T-helper 1 cell treated with Interleukin-12 subunit alpha and Interleukin-12 subunit beta and Interleukin-4 antibody, amounts not matched to agents 30 ng/mL and 1 ng/mL, for 36 hours (primary cell): ENCODE measurements at places on chromosomes 16 and 17. TPM values are rescaled to one million over a fixed set of nuclear protein-coding genes. Genes with fewer than 3 reads are reported as not detected.

ADAMTS18 gene
- not detected in 2 replicates for total RNA-seq

MARCHF10 gene
- total RNA-seq: not detected in 2 replicates

GAST gene
- total RNA-seq: not detected in 2 replicates

SCN4A gene
- total RNA-seq: 0.25 and 0.56 TPM in 2 replicates

GINS3 gene
- total RNA-seq: 13.7 and 14.9 TPM in 2 replicates

ZDHHC7 gene
- total RNA-seq: 31.9 and 34.1 TPM in 2 replicates

TEKT1 gene
- not detected in 2 replicates for total RNA-seq

ACOX1 gene
- total RNA-seq: 35.9 and 38.1 TPM in 2 replicates

GPS2 gene
- 88.7 and 90.6 TPM in 2 replicates for total RNA-seq

GALR2 gene
- 0.78 and 0.86 TPM in 2 replicates for total RNA-seq

PPY gene
- not detected in 2 replicates for total RNA-seq

NOTUM gene
- 0.78 and 1.6 TPM in 2 replicates for total RNA-seq

PCGF2 gene
- total RNA-seq: 2.1 and 2.7 TPM in 2 replicates

TPPP3 gene
- total RNA-seq: not detected in 2 replicates

NT5C3B gene
- total RNA-seq: 24.3 and 24.9 TPM in 2 replicates

NXN gene
- 0.20 and 0.34 TPM in 2 replicates for total RNA-seq

KRTAP9-2 gene
- total RNA-seq: not detected in 2 replicates

C16orf86 gene
- 1.9 and 3.2 TPM in 2 replicates for total RNA-seq

ADAD2 gene
- total RNA-seq: not detected in 2 replicates

EMC8 gene
- 36.2 and 41.8 TPM in 2 replicates for total RNA-seq

KCNJ16 gene
- not detected in 2 replicates for total RNA-seq

CYGB gene
- total RNA-seq: 0.29 TPM in 2 replicates

CCL8 gene
- total RNA-seq: not detected in 2 replicates

TBC1D16 gene
- total RNA-seq: 0.85 and 0.88 TPM in 2 replicates

HS3ST2 gene
- not detected in 2 replicates for total RNA-seq

IGF2BP1 gene
- 0.02 and 0.10 TPM in 2 replicates for total RNA-seq

PHOSPHO1 gene
- not detected in 2 replicates for total RNA-seq

IQCK gene
- 0.71 and 0.88 TPM in 2 replicates for total RNA-seq

ITGAD gene
- 0.07 TPM in 1 of 2 replicates, not detected in the other for total RNA-seq

PDXDC1 gene
- total RNA-seq: 55.0 and 57.8 TPM in 2 replicates

BPTF gene
- 106 and 107 TPM in 2 replicates for total RNA-seq

KRTAP4-1 gene
- total RNA-seq: not detected in 2 replicates

MT4 gene
- total RNA-seq: not detected in 2 replicates

NEUROD2 gene
- not detected in 2 replicates for total RNA-seq

NTN3 gene
- total RNA-seq: not detected in 2 replicates

ABCA3 gene
- total RNA-seq: 7.3 and 7.9 TPM in 2 replicates

SMARCE1 gene
- total RNA-seq: 96.3 and 98.8 TPM in 2 replicates

PPM1E gene
- total RNA-seq: 0.02 and 0.12 TPM in 2 replicates

UBFD1 gene
- total RNA-seq: 54.8 and 57.6 TPM in 2 replicates

NUP93 gene
- 102 and 107 TPM in 2 replicates for total RNA-seq

ASPA gene
- not detected in 2 replicates for total RNA-seq

PLCG2 gene
- total RNA-seq: 10.9 and 13.3 TPM in 2 replicates

MLLT6 gene
- total RNA-seq: 303 and 305 TPM in 2 replicates

NOXO1 gene
- total RNA-seq: 0.37 and 0.61 TPM in 2 replicates

PRSS53 gene
- 4.1 and 5.5 TPM in 2 replicates for total RNA-seq

ZNF213 gene
- 11.3 and 13.3 TPM in 2 replicates for total RNA-seq

TMEM238L gene
- total RNA-seq: not detected in 2 replicates

SPNS2 gene
- total RNA-seq: 0.24 and 0.47 TPM in 2 replicates

CD300E gene
- total RNA-seq: not detected in 2 replicates

MBTPS1 gene
- total RNA-seq: 58.2 and 65.7 TPM in 2 replicates

SNAI3 gene
- total RNA-seq: 11.7 and 12.1 TPM in 2 replicates

TK1 gene
- total RNA-seq: 50.4 and 52.5 TPM in 2 replicates

MED31 gene
- total RNA-seq: 19.1 and 23.7 TPM in 2 replicates

ZNF469 gene
- total RNA-seq: 0.46 and 0.66 TPM in 2 replicates

CCL2 gene
- total RNA-seq: 0.22 and 0.49 TPM in 2 replicates

MYH11 gene
- not detected in 2 replicates for total RNA-seq

SMIM36 gene
- not detected in 2 replicates for total RNA-seq

WFIKKN2 gene
- total RNA-seq: not detected in 2 replicates

WSCD1 gene
- not detected in 2 replicates for total RNA-seq
